ENCODE measurements at places on chromosomes 12 and 14. TPM values are rescaled to one million over a fixed set of nuclear protein-coding genes. Genes with fewer than 3 reads are reported as not detected.

PRPF40B gene
- 16.5 TPM for total RNA-seq

FGF6 gene
- total RNA-seq: not detected

ADAM21 gene
- total RNA-seq: not detected

CAPZA3 gene
- total RNA-seq: not detected

KLRC1 gene
- total RNA-seq: 7.8 TPM

ITGB7 gene
- total RNA-seq: 420 TPM

CELA1 gene
- not detected for total RNA-seq

CPNE6 gene
- total RNA-seq: 0.14 TPM

LRFN5 gene
- total RNA-seq: not detected

EMC9 gene
- total RNA-seq: 43.9 TPM

TROAP gene
- 80.4 TPM for total RNA-seq

TCL1B gene
- total RNA-seq: not detected

FSCB gene
- not detected for total RNA-seq

TGM1 gene
- total RNA-seq: 5.7 TPM

PRR4 gene
- total RNA-seq: 1.2 TPM

RPL10L gene
- total RNA-seq: not detected

KRT6A gene
- total RNA-seq: not detected

FAM186B gene
- total RNA-seq: 0.20 TPM

LYZ gene
- total RNA-seq: 16.4 TPM

KRT83 gene
- not detected for total RNA-seq

WNT5B gene
- total RNA-seq: not detected

SIX4 gene
- 0.17 TPM for total RNA-seq

COCH gene
- 2.2 TPM for total RNA-seq

ANG gene
- total RNA-seq: 1.5 TPM

TAS2R13 gene
- 1.0 TPM for total RNA-seq

GLIPR1L1 gene
- not detected for total RNA-seq

EID3 gene
- 6.9 TPM for total RNA-seq

SLC6A15 gene
- not detected for total RNA-seq

TC2N gene
- 181 TPM for total RNA-seq

POLE2 gene
- 24.0 TPM for total RNA-seq

AQP2 gene
- total RNA-seq: not detected

GLTP gene
- total RNA-seq: 18.3 TPM

SYNDIG1L gene
- not detected for total RNA-seq
